PC-9 (cell line): ENCODE measurements at places on chromosomes 12 and 14. TPM values are rescaled to one million over a fixed set of nuclear protein-coding genes. Genes with fewer than 3 reads are reported as not detected.
A peak's percentile ranks its signal among the peaks of the same experiment; 100 is the strongest.

DNA sequence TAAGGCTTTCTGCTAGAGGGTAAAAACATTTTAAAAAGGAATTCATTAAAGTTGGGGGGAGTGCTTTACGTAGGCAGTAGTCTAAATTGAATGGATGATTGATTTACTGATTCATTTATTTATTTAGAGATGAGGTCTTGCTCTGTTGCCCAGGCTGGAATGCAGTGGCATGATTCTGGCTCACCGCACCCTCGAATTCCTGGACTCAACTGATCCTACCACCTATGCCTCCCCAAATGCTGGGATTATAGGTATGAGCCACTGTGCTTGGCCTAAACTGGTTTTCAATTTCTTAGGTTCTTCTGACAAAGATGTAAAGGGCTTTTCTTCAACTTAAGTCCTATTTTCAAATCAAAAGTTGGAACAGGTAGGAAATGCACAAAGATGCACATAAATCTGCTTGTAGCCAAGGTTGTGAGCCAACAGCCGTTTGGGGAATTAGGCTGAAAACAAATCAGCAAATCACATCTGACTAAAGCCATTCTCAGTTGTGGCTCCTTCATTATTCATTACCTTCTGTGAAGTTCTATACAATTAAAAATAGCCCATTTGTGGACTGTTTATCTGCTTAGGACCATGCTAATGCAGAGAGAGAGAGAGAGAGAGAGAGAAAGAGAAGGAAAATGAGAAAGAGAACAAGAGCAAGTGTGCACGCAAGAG is 218.0 kb downstream of the PPM1H start:
- H3K27ac ChIP-seq = peak overlapping the region; percentile 57
- DNase-seq = peak; percentile 26
- no peaks in the 10 kb centered on the region for H3K27me3 ChIP-seq
- peaks cover 34% of the 10 kb centered on the region for H3K4me1 ChIP-seq

GRCh38 chr12:6065863-6066199 is 58.6 kb downstream of the VWF start:
- H3K4me1 ChIP-seq = peaks cover 34% of the 10 kb centered on the region
- H3K27ac ChIP-seq = no peak overlapping the region
- H3K36me3 ChIP-seq = no peaks in the 10 kb centered on the region
- no peak for DNase-seq
- H3K27me3 ChIP-seq = no peaks in the 10 kb centered on the region

- H3K4me1 ChIP-seq = no peaks in the 10 kb centered on the region
- no peak overlapping the region for H3K4me3 ChIP-seq
- DNase-seq = no peak
- H3K27ac ChIP-seq = no peak overlapping the region
- no peaks in the 10 kb centered on the region for H3K36me3 ChIP-seq
These were observed 10.4 kb upstream of the SALL2 start for GRCh38 chr14:21536418-21537089.

Gene CFAP54
- total RNA-seq = 7.1 and 16.4 TPM in 2 replicates
